ENCODE measurements at places on chromosomes 12 and 14. TPM values are rescaled to one million over a fixed set of nuclear protein-coding genes. Genes with fewer than 3 reads are reported as not detected.

RPL36AL gene
- total RNA-seq = 317 TPM

ASB2 gene
- not detected for total RNA-seq

GLS2 gene
- total RNA-seq = not detected

ADCY6 gene
- 15.6 TPM for total RNA-seq

NELL2 gene
- total RNA-seq = 0.20 TPM

STXBP6 gene
- 16.0 TPM for total RNA-seq

KRT82 gene
- not detected for total RNA-seq

MCRS1 gene
- total RNA-seq = 99.1 TPM

POTEG gene
- 2.2 TPM for total RNA-seq

KRT72 gene
- not detected for total RNA-seq

GZMB gene
- not detected for total RNA-seq

PALS1 gene
- 26.2 TPM for total RNA-seq

CMA1 gene
- total RNA-seq = not detected

TPH2 gene
- total RNA-seq = not detected

CMKLR1 gene
- 0.21 TPM for total RNA-seq

SLC39A2 gene
- 0.05 TPM for total RNA-seq

KSR2 gene
- not detected for total RNA-seq

TEX22 gene
- 0.20 TPM for total RNA-seq

ARHGEF40 gene
- total RNA-seq = 18.8 TPM

BAZ2A gene
- total RNA-seq = 47.0 TPM

ALDH1L2 gene
- total RNA-seq = 0.23 TPM

TUBA1B gene
- 5,260 TPM for total RNA-seq

TXNDC16 gene
- 1.8 TPM for total RNA-seq

SCN8A gene
- total RNA-seq = 3.3 TPM

PARP2 gene
- total RNA-seq = 30.5 TPM

TAS2R30 gene
- total RNA-seq = 0.23 TPM

CDH24 gene
- total RNA-seq = 15.3 TPM

AMN gene
- total RNA-seq = not detected

GYS2 gene
- total RNA-seq = not detected

MANSC4 gene
- total RNA-seq = not detected

FOXN4 gene
- not detected for total RNA-seq

CAPZA3 gene
- total RNA-seq = not detected

BDKRB1 gene
- total RNA-seq = not detected

KRT85 gene
- total RNA-seq = not detected

DIO3 gene
- not detected for total RNA-seq

CIT gene
- total RNA-seq = 25.4 TPM

TMEM30B gene
- total RNA-seq = not detected

RERG gene
- total RNA-seq = not detected

B4GALNT3 gene
- 0.27 TPM for total RNA-seq

MSI1 gene
- 0.40 TPM for total RNA-seq

CLEC4C gene
- not detected for total RNA-seq

NRXN3 gene
- total RNA-seq = 1.2 TPM

ARHGDIB gene
- 140 TPM for total RNA-seq

MAP1LC3B2 gene
- not detected for total RNA-seq

LRIG3 gene
- total RNA-seq = 9.5 TPM

RNASE3 gene
- not detected for total RNA-seq

RNASE7 gene
- not detected for total RNA-seq

KLRC1 gene
- not detected for total RNA-seq

PARP11 gene
- 2.7 TPM for total RNA-seq

SSPN gene
- total RNA-seq = not detected

FOXG1 gene
- total RNA-seq = not detected

TCHP gene
- 11.1 TPM for total RNA-seq

GPR162 gene
- total RNA-seq = 8.7 TPM

ANKRD33 gene
- total RNA-seq = not detected

PLEKHG7 gene
- not detected for total RNA-seq

Data from HT1080 (cell line).